ENCODE measurements at places on chromosomes 12 and 14.
A peak's percentile ranks its signal among the peaks of the same experiment; 100 is the strongest.

DNA sequence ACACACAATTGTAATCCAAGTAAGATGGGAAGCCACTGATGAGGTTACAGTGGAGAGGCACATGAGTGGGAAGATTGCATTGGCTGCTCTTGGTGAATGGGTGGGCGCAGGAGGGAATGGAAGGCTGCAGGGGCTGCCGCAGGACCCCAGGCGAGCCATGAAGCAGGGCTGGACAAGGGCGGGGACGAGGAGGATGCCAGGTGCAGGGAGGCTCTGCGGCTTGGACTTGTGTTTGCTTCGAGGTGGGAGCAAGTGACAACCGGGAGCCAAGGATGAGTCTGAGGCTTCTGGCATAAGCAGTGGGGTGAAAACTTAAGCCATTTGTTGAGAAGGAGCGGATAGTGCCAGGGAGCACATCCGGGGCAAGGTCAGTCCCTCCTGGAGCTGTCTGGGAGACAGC, 115.0 kb downstream of the TSPAN9 start:
- no peak for DNase-seq

GRCh38 chr12:31006416-31007152, 67.1 kb upstream of the DDX11 start:
- DNase-seq, result no peak

DNA sequence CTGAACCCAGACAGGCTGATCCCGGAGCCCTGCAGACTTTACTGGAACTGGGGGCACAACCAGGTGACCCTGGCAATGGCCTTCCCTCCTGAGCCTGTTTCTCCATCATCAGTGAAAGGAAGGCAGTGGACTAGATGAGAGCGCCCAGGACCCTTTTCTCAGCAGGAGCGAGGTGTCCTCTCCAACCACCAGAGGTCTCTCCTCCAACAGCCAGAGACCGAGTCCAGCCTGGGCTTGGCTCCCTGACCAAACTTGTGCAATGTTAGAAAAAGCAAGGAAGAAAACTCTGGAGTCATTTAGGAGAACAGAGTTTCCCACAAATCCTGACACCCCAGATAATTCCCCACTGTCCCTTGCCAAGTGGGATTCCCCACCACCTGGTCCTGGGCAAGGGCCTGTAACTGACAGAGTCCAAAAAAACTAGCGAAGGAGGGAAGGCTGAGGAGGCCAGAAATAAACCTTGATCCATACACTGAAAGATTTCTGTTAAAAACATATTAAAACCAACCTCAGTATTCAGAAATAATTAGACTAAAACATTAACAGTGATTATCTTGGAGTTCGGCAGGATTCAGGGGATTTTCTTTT, 9.0 kb downstream of the RPS6KL1 start:
- DNase-seq, result no peak

GRCh38 chr12:131035245-131035681, 81.6 kb downstream of the ADGRD1 start:
- no peak for DNase-seq

GRCh38 chr14:50225974-50226297, 5.4 kb downstream of the SOS2 start:
- DNase-seq, result no peak

DNA sequence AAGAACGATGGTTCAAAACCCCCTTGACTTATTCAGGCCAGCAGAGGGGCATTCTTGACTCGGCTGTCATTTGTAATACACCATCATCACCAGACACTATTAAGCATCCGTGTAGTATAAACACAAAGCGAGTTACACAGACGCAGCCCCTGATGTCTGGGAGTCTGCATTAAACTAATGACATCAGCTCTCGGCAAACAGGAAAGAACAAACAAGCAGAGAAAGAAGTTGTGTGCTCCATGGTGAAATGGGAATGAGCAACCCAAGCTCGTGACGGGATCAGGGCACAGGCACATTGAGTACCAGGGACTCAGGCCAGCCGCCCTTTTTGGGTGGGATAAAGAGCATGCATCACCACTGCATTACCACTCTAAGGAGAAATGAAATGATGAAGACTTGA, 460.1 kb downstream of the MED13L start:
- no peak for DNase-seq

DNA sequence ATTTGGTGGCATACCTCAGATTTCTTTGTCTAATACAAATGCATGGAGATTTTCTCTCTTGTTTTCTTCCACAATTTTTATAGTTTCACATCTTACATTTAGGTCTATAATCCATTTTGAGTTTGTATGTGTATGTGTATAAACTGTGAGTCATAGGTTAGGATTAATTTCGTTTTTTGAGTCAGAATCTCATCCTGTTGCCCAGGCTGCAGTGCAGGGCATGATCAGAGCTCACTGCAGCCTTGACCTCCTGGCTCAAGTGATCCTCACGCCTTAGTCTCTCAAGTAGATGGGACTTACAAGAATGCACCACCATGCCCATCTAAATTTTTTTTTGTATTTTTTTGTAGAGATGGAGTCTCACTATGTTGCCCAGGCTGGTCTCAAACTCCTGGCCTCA, 71.6 kb downstream of the OTOGL start:
- no peak for DNase-seq

- DNase-seq, result no peak
Observed at GRCh38 chr12:54549774-54550451, 512 bp downstream of the PDE1B start.

GRCh38 chr14:95056476-95056875, 100.9 kb downstream of the DICER1 start:
- no peak for DNase-seq

DNA sequence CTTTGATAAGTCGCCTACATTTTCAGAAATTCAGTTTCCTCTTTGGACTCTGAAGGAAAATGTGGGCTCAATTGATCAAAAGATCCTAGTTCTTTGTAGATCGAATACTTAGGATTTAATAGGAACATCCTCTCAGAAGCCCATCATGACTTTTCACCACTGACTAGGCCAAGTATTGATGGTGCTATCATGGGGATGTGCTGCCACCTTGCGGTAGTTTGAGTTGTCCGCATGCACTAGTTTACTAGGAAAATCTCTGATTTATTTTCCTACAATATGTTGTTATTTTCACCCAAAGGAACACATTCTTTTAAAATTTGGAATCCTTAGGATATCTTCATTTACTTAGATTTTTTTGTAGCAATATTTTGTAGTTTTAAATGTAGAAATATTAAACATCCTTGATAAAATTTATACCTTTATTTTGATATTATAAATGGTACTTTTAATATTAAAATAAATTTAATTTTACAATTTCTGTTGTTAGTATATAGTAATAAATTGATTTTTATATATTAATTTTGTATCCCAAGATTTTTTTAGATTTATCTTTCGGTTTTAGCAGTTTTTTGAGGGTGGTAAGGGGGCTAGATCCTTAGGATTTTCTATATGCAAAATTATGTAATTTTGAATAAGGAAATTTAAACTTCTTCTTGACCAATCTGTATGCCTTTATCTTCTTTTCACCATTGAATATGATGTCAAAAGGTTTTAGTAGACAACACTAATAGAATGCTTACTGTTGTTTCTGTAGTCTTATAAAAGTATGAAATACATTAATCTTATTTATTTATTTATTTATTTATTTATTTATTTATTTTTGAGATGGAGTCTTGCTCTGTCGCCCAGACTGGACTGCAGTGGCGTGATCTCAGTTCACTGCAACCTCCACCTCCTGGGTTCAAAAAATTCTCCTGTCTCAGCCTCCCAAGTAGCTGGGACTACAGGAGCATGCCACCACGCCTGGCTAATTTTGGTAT, 52.9 kb upstream of the OR9K2 start:
- DNase-seq, result peak; percentile 22

GRCh38 chr12:58491306-58491705, 429.0 kb downstream of the LRIG3 start:
- DNase-seq, result no peak

DNA sequence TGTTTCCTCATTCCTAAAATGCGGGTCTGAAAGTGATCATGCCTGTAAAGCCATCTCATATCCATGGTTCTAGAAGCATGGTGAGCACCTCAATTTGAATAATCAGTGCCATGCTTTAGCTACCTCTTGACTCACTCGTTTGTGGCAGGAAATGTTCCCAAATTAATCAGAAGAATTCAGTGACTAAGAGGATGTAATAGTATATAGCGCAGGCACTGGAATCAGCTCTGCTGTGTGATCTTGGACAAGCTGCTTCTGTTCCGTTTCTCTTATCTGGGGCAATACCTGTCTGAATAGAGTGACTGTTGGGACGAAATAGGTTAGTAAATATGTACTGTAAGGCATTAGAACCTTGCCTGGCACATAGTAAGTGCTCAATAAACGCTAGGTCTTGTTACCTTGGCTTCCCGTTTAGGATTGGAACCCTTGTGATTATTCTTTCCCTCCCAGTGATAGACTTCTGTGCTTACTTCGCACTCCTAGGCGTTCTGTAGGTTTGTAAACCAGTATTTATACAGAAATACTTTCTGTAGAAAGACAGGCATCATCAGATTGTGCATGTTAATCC, 820 bp upstream of the SMAGP start:
- DNase-seq, result no peak

All from NCI-H187 treated with DMSO at 0.1 percent for 48 hours (cell line).